ENCODE measurements at places on chromosomes 5 and 9. TPM values are rescaled to one million over a fixed set of nuclear protein-coding genes. Genes with fewer than 3 reads are reported as not detected.

DNA sequence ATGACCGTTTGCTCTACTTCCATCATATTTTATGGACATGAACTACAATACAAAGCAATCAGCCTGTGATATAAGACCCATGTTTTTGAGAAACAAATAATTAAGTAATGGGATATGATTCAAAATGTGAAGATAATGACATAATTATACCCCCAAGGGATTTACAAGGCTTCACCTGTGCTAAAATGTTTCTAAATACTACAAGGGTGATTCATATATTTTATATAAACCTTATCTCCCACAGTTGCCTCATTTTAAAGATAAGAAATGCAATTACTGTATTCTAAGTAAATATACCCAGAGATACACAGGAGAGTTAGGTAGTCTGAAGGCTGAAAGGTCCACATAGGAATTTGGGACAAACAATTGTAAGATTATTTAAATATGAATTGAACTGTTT is 662.0 kb upstream of the CHD1 start:
- DNase-seq = no peak

DNA sequence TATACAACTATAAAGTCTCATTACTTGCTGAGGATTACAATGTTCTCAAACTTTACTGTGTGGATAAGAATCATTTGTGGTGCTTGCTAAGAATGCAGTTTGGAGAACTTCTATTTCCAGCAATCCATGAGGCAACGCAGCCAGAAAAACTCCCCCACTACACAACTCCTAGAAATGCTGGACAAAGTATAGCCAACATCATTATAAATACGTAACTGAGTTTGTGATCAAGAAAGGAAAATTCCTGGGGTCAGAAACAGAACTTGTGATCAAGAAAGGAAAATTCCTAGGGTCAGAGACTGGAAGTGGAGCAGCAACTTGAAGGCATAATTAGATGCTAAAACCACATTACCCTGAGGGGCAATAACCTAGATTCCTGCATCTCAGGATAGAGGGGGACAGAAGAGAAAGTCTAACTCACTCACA is 81.1 kb downstream of the MAT2B start:
- DNase-seq = no peak

GRCh38 chr9:122075135-122076030 is 17.7 kb downstream of the TTLL11 start:
- DNase-seq = no peak

- DNase-seq = peak; percentile 49
Measured at GRCh38 chr5:178465228-178465860, 124.8 kb downstream of the COL23A1 start.

GRCh38 chr9:91843623-91844148 is 106.3 kb downstream of the ROR2 start:
- DNase-seq = peak; percentile 65

DNA sequence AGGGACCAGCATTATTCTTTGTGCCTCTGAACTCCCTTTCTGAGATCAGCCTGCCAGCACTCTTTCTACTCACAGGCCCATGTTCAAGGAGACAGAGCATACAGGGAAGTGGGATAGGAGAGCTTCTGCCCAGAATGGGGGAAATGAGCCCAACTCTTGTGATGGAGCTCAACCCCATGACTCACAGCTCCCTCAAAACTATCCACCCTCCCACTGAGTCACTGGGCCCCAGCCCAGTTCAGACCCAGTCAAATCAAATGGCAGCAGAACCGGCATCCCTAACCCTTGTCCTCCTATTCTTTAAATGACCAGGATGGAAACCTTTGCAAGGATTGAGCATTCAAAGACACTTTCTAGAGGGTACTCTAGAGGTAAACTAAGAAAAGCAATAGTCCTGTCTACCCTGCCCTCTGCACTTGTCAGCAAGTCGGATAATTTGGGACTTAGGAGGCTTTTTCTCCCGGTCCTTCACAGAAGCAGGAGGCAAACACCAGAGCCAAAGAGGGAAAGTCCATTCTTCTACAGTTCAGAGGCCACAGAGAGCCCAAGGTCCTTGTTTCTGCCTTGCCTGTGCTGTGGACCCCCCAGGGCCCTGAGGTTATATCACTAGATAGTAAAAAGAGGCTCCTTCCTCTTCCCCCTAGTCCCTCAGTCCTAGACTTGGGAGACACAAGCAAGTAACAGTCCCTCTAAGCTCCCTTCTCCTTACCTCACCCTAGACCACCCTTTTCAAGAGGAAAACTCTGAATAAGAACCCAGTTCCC is 3.2 kb downstream of the ATOSB start:
- DNase-seq = no peak

DNA sequence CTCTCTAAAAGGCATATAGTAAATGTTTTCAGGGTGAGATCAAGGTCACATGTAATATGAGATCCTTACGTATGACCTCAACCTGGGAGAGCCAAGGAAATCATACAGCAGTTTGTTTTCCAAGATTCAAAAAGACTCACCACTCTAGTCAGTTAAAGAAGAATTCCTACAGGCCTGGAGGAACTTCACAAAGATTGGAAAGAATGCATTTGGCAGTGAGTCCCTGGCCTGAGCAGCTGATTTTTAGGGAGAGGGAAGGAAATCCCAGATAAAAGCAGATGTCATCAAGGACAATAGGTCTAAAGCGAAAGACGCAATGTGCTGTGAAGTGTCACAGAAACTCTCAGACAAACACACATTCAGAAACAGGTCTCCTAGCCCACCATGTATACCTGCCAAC is 424.0 kb upstream of the ZNF462 start:
- no peak for DNase-seq

DNA sequence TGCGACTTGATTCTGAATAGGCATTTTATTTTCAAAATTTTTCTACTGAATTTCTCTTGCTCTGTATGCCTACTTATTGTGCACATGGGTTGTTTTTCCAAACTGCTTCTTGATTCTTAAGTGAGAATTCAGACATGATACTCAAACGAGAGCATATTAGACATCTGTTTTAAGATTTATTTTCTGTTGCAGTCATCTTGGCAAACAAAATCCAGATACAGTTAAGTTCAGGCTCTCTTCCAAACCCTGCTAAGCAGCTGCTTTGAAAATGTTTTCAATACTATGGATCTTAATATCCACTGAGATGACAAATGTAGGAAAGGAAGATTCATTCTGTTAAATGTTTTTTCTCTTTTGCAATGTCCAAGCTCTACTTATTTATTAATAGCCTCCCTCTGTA is 4.5 kb downstream of the TMEM215 start:
- DNase-seq = no peak

DNA sequence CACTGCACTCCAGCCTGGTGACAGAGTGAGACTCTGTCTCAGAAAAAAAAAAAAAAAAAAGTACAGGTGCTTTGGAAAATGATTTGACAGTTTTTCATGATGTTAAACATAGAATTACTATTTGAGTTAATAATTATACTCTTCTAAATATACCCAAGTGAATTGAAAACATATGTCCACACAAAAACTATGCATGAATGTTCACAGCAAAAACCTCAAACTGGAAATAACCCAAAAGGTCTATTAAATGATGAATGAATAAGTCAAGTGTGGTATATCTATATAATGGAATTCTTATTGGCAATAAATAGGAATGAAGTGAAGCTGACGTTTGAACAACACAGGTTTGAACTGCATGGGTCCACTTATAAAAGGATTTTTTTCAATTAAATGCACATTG is 207.2 kb upstream of the DAB2 start:
- DNase-seq = no peak

GRCh38 chr5:151721087-151721646 is 34.5 kb upstream of the SPARC start:
- no peak for DNase-seq

GRCh38 chr9:109640580-109641371 is 139.2 kb upstream of the PALM2AKAP2 start:
- DNase-seq = peak; percentile 81

DNA sequence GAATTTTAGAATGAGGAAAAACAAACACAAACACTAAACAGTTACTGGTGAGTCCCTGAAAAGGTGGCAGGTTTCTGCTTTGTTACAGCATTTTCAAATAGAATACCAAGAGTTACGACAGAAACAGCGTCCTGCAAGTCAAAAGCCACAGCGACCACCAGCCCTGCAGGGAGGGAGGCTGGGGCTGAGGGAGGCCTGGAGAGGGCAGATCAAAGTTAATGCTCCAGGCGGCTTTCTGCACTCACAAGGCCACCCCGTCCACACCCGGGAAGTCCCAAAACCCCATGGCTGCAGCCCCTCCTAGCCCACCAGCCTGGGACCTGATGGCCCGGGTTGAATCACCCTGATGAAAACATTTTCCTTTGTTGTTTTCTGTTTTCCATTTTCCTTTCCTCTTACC is 29.3 kb downstream of the COL23A1 start:
- DNase-seq = peak; percentile 59

The FPGS gene
- total RNA-seq = 84.9 TPM
